Activated naive CD4-positive, alpha-beta T cell treated with anti-CD3 and anti-CD28 coated beads, Interleukin-2, amount 10 ng/mL, durations not matched to agents 7 days and 5 days (primary cell): ENCODE measurements at places on chromosomes 16 and 17.
A peak's percentile ranks its signal among the peaks of the same experiment; 100 is the strongest.

DNA sequence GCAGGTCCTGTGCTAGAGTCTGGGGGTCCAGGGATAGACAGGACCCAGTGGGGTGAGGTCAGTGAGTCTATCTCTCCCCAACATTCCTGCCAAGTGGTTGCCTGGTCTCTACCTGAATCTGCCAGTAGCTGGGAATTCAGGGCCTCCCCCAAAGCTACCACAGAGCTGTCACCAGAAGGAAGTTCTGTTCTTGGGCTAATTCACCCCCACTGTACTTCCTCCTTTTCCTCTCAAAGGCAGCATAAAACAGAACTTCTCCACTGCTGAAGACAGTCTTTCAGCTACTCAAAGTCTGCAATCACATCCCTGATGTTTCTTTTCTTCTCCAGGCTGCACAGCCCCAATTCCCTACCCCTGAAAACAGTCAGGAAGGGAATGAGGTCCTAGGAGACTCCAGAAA lies 8.7 kb downstream of the CAMTA2 start:
- no peak for DNase-seq

GRCh38 chr17:67168496-67168895 lies 76.5 kb downstream of the HELZ start:
- no peak for DNase-seq

GRCh38 chr17:21183468-21183867 lies 30.5 kb downstream of the TMEM11 start:
- no peak for DNase-seq

DNA sequence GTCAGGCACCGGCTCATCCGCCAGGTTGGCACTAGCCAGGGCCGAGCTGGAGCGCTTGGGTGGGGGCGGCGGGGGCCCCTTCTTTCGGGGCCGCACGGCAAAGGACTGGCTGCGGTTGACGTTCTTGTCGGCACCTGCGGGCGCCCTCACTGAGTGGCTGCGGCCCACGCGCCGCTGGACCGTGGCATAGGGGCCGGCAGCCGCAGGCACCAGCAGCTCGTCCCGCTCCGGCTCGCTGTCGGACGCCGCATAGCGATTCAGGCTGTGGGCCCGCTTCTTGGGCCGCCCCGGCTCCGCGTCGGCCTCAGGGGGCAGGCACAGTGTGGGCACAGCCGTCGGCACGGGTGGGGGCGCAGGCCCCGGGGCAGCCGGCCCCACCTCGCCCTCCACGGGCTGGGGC lies 15.9 kb downstream of the CASKIN1 start:
- DNase-seq: no peak

- no peak for DNase-seq
Observed at GRCh38 chr17:47218896-47219430, 9.8 kb downstream of the MYL4 start.

DNA sequence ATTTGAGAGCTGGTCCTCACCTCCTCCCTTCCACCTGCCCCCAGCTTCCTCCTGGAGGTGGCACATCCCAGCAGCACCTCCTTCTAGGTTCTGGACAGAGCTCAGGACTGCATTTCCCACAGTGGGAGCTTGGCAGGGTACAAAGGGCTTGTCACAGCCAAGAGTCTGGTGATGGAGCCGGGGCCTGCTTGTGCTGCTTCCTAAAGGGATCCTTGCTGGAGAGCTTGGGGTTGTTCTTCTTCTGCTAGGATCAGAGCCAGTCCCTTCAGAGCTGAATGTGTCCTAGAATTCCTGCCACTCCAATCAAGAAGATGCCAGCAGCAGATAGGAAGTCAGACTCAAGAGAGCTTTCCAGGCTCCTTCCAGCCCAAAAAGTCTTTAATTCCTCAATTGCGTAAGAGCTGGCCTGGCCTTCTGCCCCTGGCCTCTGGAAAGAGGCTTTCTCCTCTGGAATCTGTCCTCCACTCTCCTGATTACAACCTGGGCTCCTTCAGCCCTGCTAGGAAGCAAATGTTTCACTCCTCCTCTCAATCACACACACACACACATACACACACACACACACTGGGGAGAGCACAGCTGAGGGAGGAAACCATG lies 4.4 kb downstream of the CD300E start:
- no peak for DNase-seq

- DNase-seq: peak; percentile 46
Observed at GRCh38 chr16:46884513-46885293, 541 bp downstream of the GPT2 start.

DNA sequence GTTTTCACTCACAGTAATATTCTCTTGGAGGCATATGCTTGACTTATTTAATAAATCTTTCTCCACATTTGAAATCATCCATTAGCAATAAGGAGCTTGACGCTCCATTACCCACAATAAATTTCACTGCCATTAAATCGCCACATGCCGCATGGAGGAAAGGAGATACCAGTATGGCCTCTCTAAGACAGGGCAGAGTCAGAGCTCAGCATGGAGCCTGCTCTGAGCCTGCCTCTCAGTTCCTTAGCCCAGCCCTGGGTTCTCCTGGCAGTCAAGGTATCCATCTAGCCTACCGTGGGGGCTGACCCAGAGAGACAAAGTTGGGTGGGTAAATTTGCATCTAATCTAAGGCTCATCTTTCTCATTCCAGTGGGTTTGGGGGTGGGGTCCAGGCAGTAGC lies 80.3 kb upstream of the CES5A start:
- DNase-seq: no peak

GRCh38 chr17:53659181-53659580 lies 163.5 kb upstream of the KIF2B start:
- DNase-seq: no peak

DNA sequence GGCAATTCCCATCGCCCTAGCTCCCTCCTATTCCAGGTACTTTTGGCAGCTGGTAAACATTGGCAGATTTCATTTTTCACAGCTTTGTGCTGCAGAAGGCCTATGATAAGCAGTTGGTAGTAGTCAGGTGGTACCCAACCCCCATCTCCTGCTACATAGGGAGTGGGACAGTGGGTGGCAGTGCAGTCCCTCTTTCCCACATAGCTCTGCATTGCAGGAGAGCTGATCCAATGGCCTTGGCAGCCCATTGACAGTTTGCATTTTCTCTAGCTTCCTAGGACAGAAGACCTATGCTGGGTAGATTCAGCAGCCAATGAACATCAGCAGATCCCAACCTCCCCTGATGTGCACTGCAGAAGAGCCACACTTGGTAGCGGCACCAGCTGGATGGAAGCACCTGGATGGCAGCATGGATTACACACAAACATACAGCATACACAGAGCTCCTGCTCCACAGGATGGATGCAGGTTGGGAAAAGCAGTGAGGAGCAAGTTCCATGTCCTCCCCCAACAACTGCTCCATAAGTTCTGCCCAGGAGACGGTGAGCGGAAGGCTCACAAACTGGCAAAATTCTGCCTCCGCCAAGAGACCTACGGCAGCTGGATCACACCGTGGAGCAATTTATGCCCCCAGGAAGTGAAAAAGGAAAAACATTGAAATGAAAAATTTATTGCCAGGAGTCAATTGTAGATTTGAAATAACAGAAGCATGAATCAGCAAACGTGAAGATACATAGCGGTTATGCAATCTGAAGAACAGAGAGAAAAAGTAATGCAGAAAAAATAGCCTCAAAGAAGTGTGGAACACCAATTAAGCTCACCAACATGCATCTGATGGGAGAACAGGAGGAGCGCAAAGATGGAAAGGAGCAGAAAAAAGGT lies 95.7 kb downstream of the CACNG1 start:
- DNase-seq: no peak

GRCh38 chr16:8893976-8894690 lies 12.0 kb downstream of the LITAFD start:
- DNase-seq: no peak

- no peak for DNase-seq
Observed at GRCh38 chr17:75442168-75443103, 14.0 kb upstream of the TMEM94 start.

GRCh38 chr17:47981462-47981861 lies 10.5 kb downstream of the CDK5RAP3 start:
- no peak for DNase-seq
